Activated CD4-positive, alpha-beta T cell treated with anti-CD3 and anti-CD28 coated beads, Interleukin-10, Interleukin-2, amounts not matched to agents 100 ng/mL and 50 ng/mL, durations not matched to agents 16 hours and 8 hours (primary cell): ENCODE measurements at places on chromosomes 2 and 18.

DNA sequence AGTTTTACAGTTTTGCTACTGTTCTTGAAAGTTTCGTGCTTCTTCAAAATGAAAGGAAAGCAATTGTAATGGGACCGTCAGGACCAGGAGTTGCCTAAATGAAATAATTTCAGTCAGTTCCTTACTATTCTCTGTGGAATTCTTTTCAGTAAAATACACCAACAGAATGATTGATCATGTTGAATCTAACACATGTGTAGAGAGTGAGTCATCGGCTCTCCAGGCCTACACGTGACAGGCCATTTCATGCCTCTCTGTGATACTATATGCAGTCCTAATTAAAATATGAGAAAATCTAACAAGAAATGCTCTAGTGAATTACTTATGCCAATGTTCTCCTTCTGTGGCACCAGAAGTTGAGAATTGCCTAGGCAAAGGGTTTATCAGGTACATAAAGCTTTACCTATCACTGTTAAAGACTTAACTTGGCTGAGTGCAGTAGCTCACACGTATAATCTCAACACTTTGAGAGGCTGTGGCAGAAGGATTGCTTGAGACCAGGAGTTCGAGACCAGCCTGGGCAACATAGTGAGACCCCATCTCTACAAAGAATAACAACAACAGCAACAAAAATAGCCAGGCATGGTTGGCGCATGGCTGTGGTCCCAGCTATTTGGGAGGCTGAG is 199.4 kb downstream of the LRRTM1 start:
- no peak for DNase-seq

DNA sequence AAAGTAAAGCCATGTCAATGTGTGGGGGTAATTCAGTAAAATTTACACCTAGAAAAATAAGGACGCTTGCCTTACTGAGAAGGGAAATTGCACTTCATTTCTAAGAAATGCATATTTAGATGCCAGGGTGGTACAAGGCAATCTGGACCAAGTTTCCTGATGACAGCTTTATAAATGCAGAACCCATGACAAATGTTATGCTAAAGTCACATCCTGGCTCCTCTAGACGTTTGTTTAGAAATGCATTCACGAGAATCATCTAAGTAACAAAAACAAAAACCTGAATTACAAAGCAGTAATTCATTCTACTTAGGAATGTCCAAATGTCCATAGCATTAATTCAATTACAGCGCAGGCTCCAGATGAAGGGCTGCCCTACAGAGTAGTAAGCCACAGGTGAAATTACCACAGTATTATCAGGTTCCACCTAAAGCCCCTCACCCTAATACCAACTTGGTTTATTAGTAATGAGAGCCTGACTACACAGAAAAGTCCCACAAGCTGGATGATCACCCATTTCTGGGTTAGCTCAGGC is 49.8 kb downstream of the REV1 start:
- no peak for DNase-seq

- DNase-seq: no peak
Observed at GRCh38 chr2:136356125-136357006, 238.4 kb upstream of the CXCR4 start.

DNA sequence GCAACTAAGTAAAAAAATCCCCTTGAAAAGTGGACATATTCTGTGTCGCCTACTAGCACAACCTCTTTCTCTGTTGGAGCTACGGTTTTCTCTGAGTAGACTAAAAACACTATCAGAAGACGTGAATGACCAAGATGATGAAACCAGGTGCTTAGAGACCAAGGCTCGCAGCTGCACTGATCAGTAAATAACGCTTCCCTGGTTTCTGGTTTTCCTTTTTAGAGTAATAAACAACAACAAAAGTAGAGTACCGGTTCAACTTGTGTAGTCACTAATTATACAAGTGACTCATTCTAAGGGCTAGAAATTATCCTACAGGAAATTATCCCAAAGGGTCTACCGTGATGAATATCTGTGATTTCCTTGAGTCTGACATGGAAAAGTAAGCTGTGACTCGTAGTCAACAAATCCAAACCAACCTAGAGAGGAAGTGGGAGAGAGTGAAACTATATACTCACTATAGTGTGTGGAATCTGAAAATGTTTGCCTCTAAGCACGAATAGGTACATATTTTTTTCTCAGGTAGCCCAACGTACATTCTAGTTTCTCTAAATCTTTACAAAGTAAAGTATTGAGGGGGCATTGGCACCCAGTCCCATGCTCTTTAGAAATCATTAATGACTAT is 17.8 kb downstream of the RASGRP3 start:
- DNase-seq: peak; percentile 68

- DNase-seq: no peak
Observed at GRCh38 chr2:71822463-71822862, 325.2 kb downstream of the CYP26B1 start.

- no peak for DNase-seq
Observed at GRCh38 chr2:47654790-47655562, 128.0 kb upstream of the MSH6 start.

- DNase-seq: no peak
Observed at GRCh38 chr2:47062681-47063537, 92.2 kb downstream of the STPG4 start.

DNA sequence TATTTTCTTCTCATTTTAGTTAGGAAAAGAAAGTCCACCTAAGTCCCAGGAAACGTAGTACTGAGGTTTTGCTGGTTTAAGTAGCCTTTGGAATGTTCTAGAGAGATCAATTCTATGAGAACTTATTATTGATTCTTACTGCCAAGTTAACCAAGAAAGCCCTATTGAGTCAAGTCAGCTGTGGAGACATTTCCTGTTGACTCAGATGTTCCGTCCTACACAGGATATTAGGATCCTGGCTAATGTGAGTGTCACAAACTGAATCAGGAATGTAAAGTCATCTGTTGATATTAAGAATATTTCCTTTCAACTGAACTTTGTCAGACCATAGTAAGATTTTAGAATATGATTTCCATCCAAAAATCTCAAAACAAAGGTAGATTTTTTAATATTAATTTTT is 654.3 kb downstream of the LRRTM4 start:
- no peak for DNase-seq

DNA sequence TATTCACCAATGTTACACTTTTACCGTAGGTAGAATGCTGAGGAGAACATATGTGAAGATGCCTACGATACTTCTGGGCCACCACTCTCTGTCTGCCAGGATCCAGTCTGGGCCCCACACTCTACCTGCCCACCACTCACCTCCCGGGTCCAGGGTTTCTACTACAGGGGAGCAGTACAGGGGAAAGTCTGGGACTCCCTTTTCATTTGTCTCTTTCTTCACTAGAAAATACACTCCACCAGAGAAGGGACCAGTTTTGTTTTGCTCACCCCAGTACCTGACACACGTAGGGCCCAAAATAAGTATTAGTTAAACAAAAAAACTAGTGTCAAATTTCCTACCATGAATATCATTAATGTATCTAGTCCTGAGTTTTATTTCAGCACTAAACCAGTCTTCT is 21.1 kb downstream of the KANSL3 start:
- no peak for DNase-seq

DNA sequence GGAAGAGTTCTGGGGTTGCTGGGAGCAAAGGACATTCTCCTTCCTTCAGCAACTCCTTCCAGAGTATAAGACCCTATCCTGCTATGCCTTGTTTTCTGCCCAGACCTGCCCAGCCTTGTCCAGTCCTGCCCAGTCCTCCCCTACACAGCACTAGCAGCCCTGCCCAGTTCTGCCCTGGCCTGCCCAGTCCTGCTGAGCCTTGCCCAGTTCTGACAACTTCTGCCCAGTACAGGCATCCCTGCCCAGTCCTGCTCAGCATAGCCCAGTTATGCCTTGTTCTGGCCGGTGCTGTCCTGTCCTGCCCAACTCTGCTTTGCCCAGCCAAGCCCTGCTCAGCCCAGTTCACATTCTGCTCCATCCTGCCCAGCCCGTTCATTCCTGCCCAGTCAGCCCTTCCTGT is 44.9 kb upstream of the ALK start:
- DNase-seq: no peak

- no peak for DNase-seq
Observed at GRCh38 chr2:99881901-99882591, 260.3 kb downstream of the AFF3 start.

GRCh38 chr2:113602869-113603466 is 24.1 kb upstream of the RABL2A start:
- DNase-seq: no peak

- DNase-seq: no peak
Observed at GRCh38 chr2:213149949-213150314, 1.5 kb downstream of the IKZF2 start.

GRCh38 chr18:24208270-24209035 is 69.6 kb downstream of the CABYR start:
- peak; percentile 26 for DNase-seq

DNA sequence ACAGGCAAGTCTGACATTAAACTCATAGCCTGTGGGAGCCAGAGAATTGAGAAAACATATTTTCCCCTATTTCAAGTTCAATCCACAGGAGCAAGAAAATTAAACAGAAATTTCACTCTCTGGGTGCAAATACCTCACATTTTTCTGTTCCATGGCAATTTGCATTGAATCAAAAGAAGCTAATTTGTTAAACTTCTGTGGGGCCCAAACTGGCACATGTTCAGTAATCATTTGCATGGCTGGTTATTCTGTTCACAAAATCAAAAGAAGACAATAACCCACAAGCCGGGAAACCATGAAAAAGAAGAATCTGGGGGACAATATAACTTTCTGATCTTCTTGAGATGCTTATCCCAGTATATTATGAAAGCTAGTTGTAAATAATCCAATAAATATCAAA is 363.1 kb downstream of the LRP1B start:
- DNase-seq: no peak

DNA sequence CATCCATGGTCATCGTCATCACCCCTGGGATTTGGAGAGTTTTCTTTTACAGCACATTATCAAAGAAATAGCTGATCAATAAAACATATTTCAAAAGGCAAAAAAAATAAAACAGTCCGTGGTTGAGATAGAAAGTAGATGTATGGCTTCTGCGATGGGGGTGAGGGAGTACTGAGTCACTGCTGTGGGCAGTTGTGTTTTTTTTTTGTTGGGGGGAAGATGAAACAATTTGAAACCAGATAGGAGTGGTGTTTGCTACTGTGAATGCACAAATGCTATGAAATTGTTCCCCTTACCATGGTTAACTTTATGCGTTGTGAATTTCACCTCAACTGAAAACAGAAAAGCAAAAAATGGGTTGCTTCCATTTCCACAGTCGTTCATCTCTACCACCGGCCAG is 11.9 kb upstream of the SALL3 start:
- no peak for DNase-seq

DNA sequence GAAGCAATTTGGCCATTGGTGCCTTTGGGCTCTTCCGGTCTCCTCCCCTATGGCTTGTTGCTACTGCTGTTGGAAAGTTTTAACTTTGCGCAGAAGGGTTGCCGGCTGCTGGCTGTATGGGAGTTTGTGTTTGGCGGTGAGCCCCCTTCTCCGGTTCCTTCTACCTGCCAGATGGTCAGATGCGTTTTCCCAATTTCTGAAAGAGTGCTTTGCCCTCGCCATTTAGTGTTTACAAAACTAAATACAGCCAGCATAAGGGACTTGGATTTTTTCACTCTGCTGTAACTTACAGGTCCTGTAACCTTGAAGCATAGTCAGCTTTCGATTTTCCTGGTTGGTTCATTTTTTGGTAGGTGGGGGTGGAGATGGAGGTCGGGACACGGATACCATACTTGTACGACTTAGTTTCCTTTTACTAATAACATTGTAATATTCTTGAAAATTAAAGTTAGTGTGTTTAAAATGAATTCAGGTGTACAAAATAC is 604 bp downstream of the COQ10B start:
- no peak for DNase-seq

DNA sequence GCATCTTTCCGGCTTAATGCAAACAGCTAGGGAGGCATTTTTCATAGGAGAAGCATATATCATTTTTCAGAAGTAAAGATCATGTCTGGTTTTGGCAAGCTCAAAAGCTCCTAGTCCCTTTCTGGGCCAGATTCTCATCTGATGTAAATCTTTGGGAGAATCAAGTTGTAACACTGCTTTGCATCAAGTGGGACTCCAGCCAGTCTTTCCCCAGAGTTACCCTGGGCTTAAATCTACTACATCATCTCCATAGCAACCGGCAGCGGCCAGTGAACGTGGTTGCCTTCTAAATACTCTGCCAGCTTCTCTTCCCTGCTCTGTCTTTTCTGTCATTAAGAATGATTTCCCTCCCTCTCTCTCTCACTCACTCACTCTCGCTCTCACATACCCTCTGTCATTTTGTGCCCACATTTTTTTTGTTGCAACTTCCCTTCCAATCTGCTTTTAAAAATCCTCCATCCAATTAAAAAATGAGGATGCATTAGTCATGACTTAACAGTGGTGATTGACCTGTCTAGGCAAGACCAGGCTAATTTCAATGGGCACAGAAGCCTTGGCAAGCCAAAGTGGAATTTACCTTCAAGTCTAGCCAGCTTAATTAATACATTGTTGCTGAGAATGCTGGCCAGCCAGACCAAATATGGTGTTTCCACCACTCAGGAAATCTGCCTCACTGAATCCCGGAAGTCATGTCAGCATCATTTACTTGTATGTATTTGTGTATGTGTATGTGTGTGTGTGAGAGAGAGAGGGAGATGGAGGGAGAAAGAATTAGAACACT is 93.0 kb downstream of the NRP2 start:
- DNase-seq: no peak

GRCh38 chr2:205640716-205641115 is 41.6 kb upstream of the NRP2 start:
- no peak for DNase-seq

GRCh38 chr2:182404092-182404491 is 22.7 kb downstream of the PDE1A start:
- no peak for DNase-seq

DNA sequence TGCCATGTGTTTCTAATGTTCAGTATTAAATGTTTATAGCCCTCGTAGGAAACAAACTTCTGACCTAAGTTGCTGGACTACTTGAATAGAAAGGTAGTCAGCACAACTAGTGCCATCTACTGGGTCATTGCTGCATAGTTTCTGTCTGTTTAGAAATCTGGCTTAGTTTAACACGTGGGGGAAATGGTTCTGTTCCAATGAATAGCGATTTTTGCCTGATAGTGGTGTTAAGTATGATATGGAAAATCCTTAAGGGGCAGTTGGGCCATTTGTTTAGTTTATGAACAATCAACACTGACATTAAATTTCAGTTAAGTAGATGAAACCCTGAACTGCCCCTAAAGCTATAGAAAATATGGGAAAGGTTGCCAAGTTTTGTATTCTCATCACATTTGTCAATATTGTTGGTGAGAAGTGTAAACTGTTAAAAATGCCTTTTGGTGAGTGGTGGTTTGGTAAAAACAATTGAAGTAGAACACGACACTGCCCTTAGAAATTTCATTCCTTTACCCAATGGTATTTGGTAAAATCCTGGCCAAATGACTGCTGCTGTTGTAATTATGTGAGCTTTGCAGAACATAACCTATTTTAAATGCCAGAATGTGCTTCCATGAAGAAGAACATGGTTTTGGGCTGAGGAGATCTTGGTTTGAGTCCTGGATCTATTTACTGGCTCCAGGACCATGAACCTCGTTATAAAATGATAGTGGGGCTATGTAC is 13.2 kb downstream of the NABP1 start:
- DNase-seq: peak; percentile 74
